ENCODE measurements at places on chromosomes 1 and 21.

DNA sequence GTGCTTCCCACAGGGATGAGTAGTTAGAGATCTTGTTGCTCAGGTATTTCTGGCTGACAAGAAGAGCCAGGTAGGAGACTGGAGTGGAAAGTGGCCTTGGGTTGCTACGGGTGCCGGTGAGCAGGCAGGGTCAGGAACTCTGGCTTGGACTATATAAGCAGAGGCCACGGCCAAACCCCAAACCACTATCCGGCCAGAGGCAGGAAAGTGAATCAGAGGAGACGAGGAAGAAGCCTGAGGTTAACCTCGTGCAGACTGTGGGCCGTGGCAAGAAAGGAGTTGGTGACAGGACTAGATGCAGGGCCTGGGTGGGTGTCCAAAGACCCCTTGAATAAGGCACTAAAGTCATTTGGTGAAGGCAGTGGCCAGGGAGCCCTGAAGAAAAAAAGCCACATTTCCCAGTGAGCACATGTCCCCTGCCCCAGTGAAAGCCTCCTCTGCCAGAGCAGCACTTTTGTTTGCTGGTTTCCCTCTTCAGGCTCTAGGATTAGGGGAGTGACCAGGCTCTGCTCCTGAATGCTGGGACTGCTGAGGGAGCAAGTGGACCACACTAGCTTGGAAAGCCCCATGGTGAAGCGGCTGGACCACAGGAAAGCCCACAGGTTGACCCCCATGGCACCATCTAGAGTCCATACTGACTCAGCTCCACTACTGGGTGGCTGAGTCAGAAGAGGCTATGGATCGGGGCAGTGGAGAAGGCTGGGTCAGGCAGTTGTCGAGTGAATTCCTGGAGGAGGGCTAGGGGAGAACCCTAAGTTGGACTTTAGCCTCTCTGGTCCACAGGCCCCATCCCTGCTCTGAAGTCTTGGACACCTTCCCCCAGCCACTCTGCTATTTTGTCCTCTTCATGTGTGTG is 23.4 kb downstream of the CSF1 start:
- no peak for DNase-seq

DNA sequence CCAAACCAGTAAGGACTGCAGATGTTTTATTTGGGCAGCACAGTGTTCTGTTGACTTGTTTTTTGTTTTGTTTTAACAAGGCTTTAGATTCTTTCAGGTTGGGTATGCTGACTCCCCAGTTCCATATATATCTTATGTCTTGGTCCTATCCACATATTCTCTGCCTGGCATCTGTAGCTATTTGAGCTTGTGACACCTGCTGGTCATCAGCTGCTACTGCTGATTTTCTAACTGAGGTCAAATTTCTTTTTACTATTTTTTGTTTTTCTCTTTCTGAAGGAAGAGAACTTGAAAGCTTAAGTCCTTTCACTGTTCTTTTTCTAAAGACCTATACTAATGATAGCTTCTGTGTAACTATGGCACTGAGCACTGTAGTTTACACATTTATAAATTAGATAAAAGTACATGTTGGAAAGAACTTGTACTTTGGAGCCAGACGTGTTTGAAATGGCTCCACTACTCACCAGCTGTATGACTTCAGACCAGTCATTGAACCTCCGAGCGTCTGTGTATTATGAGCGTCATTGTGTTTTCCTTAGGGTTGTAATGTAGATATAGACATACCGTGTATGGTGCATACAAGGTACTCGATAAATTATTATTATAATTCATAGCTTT is 109.4 kb downstream of the NRDC start:
- no peak for DNase-seq

- no peak for DNase-seq
Observed at GRCh38 chr1:188062456-188062855, 1233.7 kb downstream of the PLA2G4A start.

DNA sequence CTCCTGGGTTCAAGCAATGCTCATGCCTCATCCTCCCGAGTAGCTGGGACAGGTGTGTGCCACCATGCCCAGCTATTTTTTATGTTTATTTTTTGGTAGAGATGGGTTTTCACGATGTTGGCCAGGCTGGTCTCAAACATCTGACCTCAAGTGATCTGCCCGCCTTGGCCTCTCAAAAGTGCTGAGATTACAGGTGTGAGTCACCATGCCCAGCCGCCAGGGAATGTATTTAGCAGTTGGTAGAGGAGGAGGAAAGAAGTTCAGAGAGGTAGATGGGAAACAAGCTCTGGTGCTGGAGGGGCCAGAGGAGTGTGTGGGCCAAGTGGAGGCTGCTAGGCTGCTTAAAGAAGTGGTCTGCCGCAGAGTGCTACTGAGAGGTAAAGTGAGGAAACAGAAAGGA is 6.0 kb downstream of the DOP1B start:
- DNase-seq, result no peak

GRCh38 chr1:156489166-156489934 is 11.2 kb downstream of the MEF2D start:
- no peak for DNase-seq

- DNase-seq, result no peak
Observed at GRCh38 chr1:209434631-209435217, 148.8 kb upstream of the CAMK1G start.

GRCh38 chr1:226772446-226773139 is 33.5 kb upstream of the ITPKB start:
- DNase-seq, result no peak

- DNase-seq, result no peak
Observed at GRCh38 chr21:32322676-32323075, 24.0 kb downstream of the MRAP start.

All from central memory CD8-positive, alpha-beta T cell (primary cell).